Skeletal muscle tissue (tissue), 5 donors: ENCODE measurements at places on chromosomes 16 and 17. TPM values are rescaled to one million over a fixed set of nuclear protein-coding genes. Genes with fewer than 3 reads are reported as not detected.

Gene SLC13A2
- total RNA-seq, result not detected

Gene KRTAP2-3
- not detected for total RNA-seq

Gene BEAN1
- total RNA-seq, result not detected

Gene GLTPD2
- not detected for total RNA-seq

Gene SOX15
- total RNA-seq, result not detected

Gene EVPLL
- total RNA-seq, result not detected

Gene TMEM114
- total RNA-seq, result not detected

Gene ORC6
- total RNA-seq, result 3.1 TPM

Gene WNT9B
- total RNA-seq, result not detected

Gene CCT6B
- total RNA-seq, result 3.1 TPM

Gene PIRT
- not detected for total RNA-seq

Gene TBC1D26
- 1.6 TPM for total RNA-seq

Gene UTS2R
- total RNA-seq, result 1.6 TPM
